ENCODE measurements at places on chromosomes 13 and 19.

GRCh38 chr13:39189778-39190177 is 151.5 kb downstream of the NHLRC3 start:
- no peak for DNase-seq

GRCh38 chr13:77176350-77176749 is 149.4 kb upstream of the FBXL3 start:
- DNase-seq = no peak

DNA sequence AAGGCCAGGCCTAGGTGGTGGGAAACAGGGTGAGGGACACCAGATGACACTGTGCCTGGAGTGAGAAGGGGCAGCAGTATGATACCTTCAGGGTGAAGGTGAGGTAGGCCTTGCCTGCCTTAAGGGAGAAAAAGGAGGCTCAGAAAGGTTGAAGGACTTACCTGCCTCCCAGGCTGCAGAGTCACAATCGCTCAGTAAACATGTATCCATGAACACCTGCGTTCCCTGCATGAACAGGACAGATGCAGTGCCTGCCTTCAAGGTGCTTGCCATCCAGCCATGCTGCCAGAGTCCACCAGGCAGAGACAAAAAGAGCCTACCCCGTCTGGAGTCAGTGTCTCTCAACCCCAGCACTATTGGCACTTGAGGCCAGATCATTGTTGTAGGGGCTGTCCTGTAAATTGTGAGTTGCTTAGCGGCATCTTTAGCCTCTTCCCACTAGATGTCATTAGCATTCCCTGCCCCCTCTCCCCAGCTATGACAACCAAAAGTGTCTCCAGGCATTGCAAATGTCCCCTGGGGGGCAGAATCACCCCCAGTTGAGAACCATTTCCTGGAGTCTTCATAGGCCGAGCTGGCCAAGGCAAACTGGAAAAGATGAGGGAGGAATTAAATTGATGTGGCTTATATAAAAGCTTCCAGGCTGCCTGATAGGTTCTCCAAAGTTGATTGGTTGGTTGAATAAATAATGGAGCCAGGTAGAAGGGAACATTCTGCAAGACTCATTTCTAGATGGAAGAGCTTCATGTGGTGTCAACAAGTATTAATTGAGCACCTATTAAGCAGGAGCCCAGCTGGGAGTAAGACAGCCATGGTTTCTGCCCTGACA is 1.7 kb downstream of the MAP3K10 start:
- DNase-seq = no peak

DNA sequence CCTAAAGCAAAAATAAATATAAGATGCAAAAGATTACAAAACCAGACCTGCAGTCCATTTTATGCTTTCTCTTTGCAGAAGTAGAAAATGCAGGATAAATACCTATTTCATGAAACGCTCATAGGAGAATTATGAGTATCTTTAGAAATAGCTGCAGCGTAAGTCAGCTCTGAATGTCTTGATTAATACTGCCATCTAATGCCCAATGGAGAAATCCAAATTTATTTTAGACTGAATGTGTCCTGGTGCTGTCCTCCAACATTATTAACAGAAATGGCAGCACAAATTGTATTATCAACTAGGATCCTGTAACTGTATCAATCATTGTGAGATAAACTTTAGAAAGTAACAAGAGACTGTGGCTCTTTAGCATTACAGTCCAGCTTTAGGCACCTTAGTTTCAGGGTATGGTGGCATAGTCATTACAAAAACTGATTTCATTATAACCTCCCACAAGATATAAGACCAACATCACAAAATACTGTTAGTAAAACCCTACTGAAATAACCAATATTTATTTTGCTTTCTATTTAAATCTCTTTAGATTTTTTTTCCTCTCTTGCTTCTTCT is 162.1 kb upstream of the MIR17HG start:
- no peak for DNase-seq

DNA sequence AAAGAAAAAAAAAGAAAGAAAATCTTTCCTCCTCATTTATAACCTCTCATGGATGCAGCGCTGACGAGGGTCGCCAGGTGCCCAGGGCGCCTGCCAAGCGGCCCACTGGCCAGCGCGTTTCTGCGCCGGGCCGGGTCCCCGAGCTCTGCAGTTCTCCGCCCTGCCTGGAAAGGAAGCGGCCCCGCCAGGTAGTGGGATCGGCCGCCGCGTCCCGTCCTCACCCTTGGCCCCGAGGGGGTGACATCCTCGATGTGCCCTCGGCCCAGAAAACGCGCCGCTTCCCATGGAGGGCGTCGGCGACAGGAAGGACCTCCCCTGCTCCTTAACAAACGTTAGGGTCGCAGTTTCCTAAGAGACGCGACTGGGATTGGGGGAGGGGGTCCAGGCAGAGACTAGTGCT is 56.9 kb downstream of the ZNF726 start:
- DNase-seq = no peak

DNA sequence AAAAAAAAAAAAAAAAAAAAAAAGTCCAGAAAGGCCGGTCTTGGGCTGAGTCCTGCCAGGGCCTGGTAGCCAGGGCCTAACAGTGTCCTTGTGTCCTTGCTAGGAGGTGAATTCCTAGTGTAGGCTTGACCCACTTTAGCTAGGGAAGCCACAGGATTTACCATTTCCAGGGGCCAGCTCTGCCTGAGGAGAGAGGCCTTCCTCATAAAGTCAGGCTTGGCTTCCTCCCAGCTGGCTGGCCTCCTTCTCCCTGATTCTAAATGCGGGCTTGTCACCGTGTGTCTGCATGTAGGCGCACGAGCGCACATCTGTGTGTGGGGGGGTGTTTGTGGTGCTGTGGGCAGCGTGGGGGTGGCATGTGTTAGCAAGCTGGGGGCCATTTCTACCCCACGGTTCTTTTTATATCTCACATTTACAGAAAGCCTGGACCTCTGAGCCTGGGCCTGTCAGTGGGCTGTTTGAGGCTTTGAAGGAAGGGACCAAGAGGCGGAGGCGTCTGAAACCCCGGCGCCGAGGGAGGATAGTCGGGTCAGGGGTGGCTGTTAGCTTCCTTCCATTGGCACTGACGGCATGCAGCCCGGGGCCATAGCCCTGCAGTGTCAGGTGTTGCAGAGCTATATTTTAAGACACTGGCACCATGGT is 31.7 kb downstream of the IER2 start:
- peak; percentile 85 for DNase-seq

GRCh38 chr19:18392417-18392816 is 5.0 kb downstream of the LRRC25 start:
- peak; percentile 46 for DNase-seq

GRCh38 chr19:38061294-38061693 is 154.3 kb downstream of the SIPA1L3 start:
- no peak for DNase-seq

DNA sequence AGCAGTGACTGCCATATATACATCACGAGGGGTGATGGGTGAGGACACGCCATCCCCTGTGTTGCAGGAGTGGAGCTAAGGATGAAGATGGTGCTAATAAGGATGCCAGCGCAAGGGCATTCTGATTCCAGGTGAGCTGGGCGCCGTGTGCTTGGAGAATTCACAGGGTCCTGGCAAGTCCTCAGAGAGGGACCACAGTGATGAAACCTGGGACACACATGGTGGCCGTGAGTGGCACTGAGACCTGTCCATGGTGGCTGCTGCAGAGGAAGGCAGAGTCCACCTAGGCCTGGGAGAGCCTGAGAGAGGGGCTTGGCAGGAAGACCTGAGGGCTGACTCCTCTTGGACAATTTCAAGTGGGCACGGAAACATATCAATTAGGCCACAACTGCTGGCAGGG is 65.2 kb downstream of the RFX2 start:
- DNase-seq = no peak

- no peak for DNase-seq
Measured at GRCh38 chr13:98568918-98569317, 8.0 kb downstream of the STK24 start.

DNA sequence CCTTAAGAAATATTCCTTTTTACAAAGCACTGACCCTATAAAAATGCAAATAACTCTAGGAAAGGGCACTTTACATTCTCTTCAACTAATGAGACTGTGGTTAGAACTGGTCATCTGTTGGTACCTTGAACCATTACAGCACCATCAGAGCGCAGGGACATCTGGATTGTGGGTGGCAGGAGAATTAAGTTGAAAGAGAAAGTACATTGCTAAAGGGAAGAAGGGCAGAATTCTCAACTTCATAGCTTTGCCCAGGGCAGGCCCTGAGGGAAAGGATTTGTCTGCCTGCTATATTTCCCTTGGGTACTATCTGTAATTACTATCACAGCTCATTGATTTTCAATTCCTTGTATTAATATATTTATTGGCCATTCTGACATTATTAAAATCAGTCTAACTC is 196.8 kb downstream of the KLF12 start:
- no peak for DNase-seq

GRCh38 chr13:110185696-110186095 is 121.3 kb downstream of the COL4A1 start:
- no peak for DNase-seq

DNA sequence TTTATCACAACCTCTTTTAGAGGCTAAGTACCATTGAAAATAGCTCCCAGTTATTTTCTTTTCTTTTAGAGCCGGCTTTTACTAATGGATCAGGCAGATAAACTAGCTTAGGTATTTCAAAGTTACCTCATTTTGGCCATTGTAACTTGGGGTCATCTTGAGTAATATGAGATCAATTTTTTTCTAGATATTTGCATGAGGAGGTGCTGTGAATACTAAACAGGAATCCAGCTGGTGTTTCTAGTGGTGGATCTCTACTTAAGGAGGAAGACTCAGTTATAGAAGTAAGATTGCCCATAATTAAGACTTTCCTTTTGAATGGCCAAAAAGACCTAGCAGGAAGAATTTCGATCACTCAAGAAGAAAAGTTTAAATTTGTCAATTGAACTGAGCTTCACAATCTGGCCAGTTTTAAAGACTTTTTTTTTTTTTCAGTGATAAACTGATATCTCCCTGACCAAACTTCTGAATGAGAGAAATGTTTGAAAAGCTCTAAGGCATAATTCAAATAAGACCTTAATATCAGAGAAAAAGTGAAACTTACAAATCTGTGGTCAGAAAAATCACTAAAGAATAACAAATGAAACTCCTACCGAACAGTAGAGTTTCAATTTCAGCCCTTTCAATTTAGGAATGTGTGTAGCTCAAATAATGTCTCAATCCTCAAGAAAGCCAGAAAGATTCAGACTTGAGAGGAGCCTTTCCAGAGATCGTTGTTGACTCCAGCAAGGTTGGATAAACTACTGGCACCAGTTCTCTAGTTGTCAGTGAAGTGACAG is 11.6 kb upstream of the NAA16 start:
- DNase-seq = no peak

GRCh38 chr13:96082640-96083039 is 7.3 kb upstream of the HS6ST3 start:
- DNase-seq = no peak

DNA sequence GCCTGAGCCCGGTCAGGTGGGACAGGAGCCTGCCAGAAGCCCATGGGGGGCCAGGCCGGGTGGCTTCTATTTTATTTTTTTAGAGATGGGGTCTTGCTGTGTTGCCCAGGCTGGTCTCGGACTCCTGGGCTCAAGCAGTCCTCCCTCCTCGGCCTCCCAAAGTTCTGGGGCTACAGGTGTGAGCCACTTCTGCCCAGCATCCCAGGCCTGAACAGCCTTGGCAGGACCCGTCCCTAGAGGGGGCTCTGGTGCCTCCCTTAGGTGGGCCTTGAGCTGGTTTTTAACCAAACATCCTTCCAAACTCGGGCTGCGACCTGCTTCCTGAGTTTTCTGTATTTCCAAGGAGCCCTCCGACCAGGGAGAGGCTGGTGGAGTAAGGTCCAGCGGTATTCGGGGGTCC is 10.5 kb downstream of the COMP start:
- DNase-seq = no peak

DNA sequence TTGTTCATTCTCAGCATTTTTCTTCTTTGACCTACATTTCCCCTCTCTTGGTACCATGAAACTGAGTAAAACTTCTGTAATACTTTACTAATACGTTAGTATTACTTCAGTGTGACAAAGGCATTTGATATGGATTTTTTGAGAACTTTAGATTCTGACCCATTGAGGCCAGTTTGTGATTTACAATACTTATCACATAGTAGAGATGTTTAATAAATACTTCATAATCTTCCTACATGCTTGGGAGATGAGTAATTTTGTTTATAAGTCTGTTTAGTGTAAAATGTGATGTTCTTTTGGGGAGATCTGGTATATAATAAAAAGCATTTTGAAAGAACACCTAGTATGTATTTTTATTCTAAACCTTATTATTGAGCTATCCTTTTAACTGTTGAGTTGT is 29.7 kb downstream of the GTF2F2 start:
- no peak for DNase-seq

DNA sequence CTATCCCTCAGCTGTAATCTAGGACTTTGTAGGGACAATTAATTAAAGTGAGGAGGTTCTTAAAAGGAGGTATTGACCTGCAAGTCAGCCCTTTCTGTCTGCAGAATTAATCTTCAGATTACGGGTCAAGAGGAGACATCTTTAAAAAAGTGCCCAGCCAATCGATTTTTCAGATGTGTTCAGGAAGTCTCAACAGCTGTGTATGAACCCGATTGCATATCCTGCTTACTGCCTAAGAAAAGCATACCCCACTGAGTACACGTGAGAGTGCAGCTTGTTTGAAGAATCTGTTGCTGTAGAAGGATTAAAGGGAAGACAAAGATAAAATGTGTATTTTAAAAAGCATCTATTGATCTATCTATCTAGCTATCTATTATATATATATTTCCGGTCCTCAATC is 1194.5 kb downstream of the UQCRFS1 start:
- DNase-seq = no peak

GRCh38 chr19:31818798-31819105 is 469.5 kb upstream of the TSHZ3 start:
- no peak for DNase-seq

DNA sequence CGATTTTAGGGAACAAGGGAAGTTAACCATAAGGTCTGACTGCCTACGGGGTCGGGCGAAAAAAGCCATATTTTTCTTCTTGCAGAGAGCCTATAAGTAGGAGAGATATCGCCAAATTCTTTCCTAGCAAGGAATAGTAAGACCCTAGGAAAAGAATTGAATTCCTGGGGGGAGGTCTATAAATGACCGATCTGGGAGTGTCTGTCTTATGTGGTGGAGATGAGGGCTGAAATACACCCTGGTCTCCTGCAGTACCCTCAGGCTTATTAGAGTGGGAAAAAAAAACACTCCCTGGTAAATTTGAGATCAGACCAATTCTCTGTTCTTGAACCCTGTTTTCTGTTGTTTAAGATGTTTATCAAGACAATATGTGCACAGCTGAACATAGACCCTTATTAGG is 447.5 kb upstream of the ATXN8OS start:
- DNase-seq = no peak

All from left ventricle myocardium inferior (tissue), 1 donor.